ENCODE measurements at places on chromosomes 7 and 10. TPM values are rescaled to one million over a fixed set of nuclear protein-coding genes. Genes with fewer than 3 reads are reported as not detected.

The PDZD7 gene
- 5.0 TPM for polyA plus RNA-seq

The GCK gene
- 3.7 TPM for polyA plus RNA-seq

The KAZALD1 gene
- polyA plus RNA-seq = not detected

The OR9A2 gene
- not detected for polyA plus RNA-seq

The KCNH2 gene
- 4.1 TPM for polyA plus RNA-seq

The NYAP1 gene
- polyA plus RNA-seq = not detected

The SH2D4B gene
- polyA plus RNA-seq = not detected

The OR6B1 gene
- not detected for polyA plus RNA-seq

The ICA1 gene
- polyA plus RNA-seq = 6.5 TPM

The PRSS37 gene
- polyA plus RNA-seq = 1.6 TPM

The SORCS3 gene
- 5.0 TPM for polyA plus RNA-seq

The DPYSL4 gene
- 2.8 TPM for polyA plus RNA-seq

The FAM241B gene
- 18.0 TPM for polyA plus RNA-seq

The SPDYE17 gene
- polyA plus RNA-seq = not detected

The LIPK gene
- not detected for polyA plus RNA-seq

The SPACDR gene
- 0.66 TPM for polyA plus RNA-seq

The KIF20B gene
- 2.4 TPM for polyA plus RNA-seq

The ARHGAP22 gene
- polyA plus RNA-seq = 4.8 TPM

The NEUROG3 gene
- not detected for polyA plus RNA-seq

The SLC26A4 gene
- polyA plus RNA-seq = 0.05 TPM

The NPY gene
- polyA plus RNA-seq = 52.9 TPM

The SPDYE2 gene
- polyA plus RNA-seq = not detected

The TACR2 gene
- polyA plus RNA-seq = 1.7 TPM

The GSTO2 gene
- 26.0 TPM for polyA plus RNA-seq

The PDK4 gene
- polyA plus RNA-seq = 1.4 TPM

The LEP gene
- not detected for polyA plus RNA-seq

The MSMB gene
- polyA plus RNA-seq = not detected

The TMEM273 gene
- not detected for polyA plus RNA-seq

The STEAP4 gene
- polyA plus RNA-seq = not detected

The GOLGA7B gene
- polyA plus RNA-seq = 5.9 TPM

The ADAP1 gene
- polyA plus RNA-seq = 0.52 TPM

The HTR7 gene
- 3.1 TPM for polyA plus RNA-seq

The KLF14 gene
- polyA plus RNA-seq = not detected

The TLX1 gene
- not detected for polyA plus RNA-seq
